Stimulated activated CD8-positive, alpha-beta memory T cell treated with anti-CD3 and anti-CD28 coated beads, Interleukin-4, amount 100 ng/mL, for 1 hour (primary cell): ENCODE measurements at places on chromosomes 11 and 22.

GRCh38 chr11:1743585-1744136 is 6.7 kb downstream of the IFITM10 start:
- DNase-seq: no peak

DNA sequence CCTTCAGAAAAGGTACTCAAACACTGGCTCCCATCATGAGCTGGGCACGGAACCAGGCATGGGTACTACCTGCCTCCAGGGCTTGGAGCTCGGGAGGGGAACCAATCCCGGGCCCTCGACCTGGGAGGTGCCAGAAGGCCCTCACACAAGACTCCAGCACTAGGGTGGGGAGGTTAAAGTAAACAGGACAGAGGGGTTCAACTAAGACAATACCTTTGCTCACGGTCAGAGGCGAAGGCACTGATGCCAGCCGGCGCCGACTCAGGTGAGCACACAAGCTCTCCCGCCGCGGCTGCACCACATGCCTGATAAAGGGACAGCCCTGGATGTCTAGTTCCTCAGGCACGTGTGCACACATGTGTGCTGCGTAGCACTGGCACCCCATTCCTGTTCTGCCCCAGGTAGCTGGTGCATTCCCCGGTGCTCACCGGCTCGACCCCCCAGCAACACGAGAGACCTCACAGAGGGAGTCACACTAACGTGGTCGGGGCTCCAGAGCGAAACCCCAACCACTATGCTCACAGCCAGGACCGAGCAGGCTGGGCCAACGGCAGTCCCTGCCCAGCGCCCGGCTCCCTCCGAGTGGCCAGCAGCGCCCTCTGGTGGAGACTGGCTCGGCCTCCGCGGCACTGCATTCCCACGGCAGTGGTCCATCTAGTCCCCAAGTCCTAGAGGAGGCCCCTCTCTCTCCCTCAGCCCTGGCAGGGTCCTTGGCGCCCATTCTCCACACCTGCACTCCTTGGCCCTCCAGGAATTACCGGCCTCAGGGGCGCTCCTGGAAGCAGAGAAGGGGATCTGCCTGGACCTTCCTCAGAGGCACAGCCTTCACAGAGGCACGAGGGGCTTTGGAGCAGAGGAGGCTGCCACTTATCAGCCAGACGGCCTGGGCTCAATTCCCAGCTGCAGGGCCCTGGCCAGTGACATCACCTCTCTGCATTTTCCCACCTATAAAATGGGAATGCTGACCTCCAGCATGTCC is 28.8 kb upstream of the MOB2 start:
- DNase-seq: peak; percentile 53

- no peak for DNase-seq
These were observed 31.4 kb downstream of the IGHMBP2 start for GRCh38 chr11:68935066-68935465.

GRCh38 chr11:129840236-129840635 is 24.6 kb downstream of the TMEM45B start:
- DNase-seq: no peak

DNA sequence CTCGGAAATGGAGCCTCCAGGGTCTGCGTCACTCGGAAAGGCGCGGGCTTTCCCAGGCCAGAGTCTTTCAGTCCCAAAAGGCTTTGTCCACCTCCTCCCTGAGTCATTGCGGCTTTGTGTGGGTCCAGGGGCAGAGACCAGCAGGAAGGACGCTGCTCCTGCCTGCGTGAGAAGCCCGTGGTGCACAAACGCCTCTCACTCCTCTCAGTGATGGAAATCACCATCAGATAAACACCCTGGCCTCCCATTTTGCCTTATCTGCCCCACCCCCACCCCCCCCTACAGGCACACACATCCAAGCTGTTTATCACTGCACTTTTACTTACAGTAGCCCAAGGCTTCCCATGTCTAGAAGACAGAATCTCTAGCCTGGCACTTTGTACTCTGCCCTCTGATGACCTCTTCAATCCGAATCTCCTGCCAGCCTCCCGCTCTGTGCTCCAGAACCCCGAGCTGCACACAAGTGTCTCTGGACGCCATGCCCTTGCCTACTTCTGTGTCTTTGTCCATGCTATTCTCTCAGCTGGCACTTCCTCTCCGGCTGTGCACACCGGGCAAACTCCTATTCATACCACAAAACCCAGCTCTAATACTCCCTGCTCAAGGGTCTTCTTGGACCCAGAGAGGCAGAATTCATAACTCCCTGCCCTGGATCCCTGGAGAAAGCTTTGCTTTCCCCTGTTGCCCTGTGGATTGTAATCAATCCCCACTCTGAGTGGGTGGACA is 954.6 kb downstream of the TBC1D22A start:
- no peak for DNase-seq

DNA sequence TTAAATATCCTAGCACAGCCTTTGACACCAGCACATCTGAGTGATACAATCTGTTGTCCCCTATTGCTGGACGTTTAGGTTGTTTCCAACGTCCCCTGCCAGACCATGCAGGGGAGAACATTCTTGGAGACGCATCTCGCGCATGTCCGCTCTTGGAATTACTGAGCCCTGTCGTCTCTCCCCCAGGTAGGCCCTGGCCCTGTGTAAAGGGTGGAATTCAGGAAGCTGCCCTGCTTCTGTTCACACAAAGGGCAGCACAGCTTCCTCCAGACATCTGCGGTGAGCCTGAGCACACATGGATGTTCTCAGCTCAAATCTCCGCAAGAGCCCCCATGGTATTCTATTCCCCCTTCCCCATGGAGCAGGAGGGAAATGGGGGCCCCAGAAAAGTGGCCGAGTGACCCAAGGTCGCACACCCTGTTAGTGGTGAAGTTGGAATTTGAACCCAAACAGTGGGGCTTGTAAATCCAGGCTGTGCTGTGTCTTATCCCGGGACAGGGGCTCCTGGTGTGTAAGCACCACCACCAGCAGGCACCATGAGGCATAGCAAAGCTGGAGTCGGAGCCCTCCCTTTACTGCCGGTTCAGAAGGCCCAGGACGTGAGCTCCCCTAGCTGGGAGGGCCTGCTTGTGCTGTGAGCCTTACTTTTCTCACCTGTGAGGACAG is 5.0 kb upstream of the FGF19 start:
- DNase-seq: no peak

DNA sequence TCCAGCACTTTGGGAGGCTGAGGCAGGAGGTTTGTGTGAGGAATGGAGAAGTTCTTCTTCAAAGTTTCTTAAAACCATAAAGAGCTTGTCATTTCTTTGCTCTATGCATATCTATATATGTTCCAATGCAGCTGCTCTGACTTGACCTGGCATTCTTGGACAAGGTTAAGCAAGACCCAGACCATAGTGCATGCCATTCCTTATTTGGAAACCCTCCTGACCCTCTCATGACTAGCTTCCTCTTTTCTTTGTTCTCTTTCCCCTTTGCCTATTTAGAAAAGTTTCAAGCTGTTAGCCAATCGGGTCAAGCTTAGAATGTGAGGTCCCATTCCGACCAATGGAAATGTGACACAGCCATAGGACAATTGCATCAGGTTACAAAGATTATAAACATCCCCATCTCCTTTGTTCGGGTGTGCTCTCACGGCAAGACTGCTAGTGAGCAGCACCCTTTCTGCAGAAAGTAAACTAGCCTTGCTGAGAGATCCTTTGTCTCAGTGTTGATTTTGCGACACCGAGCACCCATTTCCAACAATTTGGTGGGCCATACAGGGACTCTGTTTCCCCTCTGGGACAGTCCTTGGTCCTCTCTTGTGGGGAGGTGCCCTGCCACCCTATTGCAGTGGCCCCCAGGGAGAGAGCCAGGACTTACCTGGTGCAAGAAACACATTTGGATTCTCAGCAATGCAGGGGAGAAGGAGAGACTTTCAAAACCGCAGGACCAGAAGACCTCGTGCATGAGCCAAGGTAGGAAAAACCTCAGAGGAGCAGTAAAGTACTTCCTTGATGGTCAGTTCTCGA is 39.9 kb upstream of the ANO1 start:
- DNase-seq: no peak

DNA sequence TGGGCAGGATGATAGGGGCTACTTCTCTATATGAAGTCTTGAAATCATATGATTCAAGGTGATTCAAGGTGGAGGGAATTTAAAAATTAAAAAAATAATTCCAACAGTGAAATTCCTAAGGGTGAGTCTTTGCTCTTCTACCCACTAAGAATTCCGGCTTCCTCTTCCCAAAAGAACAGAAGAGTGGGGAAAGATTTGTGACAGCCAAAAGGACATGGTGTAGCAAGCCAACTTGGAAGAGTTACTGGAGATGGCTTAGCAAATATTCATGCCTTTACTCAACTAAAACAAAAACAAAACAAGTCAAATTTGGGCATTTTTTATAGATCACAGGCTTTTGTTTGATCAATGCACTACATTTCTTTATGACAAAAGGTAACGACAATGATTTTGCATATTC is 12.3 kb downstream of the ZBED5 start:
- DNase-seq: no peak

DNA sequence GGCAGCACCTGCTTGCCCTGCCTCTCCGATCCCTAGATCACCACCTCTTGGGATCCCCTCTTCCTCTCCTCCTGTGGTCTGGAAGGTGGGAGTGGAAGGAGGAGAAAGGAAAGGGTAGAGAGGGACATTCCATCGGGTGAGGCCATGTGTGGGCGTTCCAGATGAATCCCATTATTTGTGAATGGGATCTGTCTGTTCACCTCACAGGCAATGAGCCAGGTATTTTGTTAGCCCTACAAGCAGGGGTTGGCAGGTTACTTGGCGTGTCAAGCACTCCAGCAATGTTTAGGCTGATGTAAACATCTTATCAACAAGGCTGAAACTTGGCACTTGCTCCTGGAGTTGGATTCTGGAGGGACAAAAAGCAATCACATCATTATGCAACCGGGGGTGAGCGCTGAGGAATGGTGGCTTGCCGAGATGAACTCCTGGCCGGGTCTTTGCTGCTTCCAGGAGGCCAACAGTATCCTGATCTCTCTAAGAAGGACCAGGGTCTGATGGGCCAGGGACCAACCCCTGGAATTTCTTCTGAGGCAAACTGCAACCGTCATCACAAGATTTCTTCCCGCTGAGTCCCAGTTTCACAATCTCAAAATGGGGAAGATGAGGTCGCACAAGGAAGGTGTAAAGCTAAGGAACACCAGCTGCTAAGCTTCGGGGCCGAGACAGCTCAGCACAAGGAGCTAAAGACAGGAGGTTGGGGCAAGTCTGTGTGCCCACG is 7.8 kb downstream of the ADAMTS8 start:
- DNase-seq: no peak

- no peak for DNase-seq
These were observed 95.2 kb downstream of the RCN1 start for GRCh38 chr11:32186118-32186517.

DNA sequence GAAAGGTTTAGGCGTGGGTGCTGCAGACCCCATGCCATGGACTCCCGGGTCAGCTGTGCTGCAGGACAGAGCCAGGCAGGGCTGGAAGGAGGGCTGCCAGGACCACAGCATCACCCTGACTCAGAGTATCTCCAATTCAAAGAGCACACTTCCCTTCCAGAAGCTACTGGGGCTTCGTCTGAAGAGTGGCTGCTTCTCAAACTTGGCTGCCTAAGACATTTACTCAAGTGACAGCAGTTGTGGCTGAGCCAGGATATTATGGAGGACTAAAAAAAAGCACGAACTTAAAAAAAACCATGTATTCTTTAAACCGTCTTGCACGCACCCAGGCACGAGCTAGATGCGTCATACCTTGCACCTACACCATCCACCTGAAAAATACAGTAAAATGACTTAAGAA is 13.0 kb upstream of the BID start:
- DNase-seq: no peak

DNA sequence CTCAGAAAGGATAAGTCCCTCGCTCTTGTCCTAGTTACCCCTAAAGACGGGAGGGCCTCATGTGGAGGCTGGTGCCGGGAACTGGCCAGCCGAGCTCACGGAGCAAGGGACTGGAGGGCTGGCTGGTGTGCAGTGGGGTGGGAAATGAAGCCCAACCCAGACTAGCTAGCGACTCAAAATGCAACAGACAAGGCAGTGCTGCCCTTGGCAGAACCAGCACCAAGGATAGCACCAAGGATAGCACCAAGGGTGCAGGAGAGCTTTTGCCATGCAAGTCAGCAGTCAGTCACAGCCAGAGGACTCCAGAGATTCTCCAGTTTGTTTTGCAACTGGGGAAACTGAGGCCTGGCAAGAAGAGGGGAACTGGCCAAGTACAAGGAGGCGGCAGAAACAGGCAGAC is 6.5 kb upstream of the BATF2 start:
- no peak for DNase-seq

DNA sequence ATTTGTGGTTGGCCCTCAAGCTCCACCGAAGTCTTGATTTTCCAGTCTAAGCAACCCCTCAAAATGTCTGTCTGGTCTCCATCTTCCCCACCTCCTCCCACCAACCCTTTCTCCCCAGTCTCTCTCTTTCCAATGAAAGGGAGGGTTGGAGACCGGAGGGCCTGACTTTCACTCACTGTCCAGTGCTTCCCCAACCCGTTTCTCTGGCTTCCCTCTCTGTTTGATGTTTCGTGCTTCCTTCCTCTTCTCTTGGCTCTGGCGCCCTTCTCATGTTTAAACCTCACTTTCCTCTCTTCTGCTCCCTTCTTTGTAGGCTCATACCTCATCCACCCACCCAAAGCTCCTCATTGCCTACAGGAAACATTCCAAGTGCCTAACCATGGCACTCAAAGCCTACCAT is 11.1 kb upstream of the VPS37C start:
- no peak for DNase-seq

- DNase-seq: no peak
These were observed 14.0 kb downstream of the MMP3 start for GRCh38 chr11:102829316-102830000.

- no peak for DNase-seq
These were observed 44.9 kb downstream of the ALG9 start for GRCh38 chr11:111826322-111826950.

- no peak for DNase-seq
These were observed 44.4 kb downstream of the VSIG10L2 start for GRCh38 chr11:125990244-125990643.

- DNase-seq: no peak
These were observed 160.0 kb downstream of the NAV2 start for GRCh38 chr11:19872512-19873145.

DNA sequence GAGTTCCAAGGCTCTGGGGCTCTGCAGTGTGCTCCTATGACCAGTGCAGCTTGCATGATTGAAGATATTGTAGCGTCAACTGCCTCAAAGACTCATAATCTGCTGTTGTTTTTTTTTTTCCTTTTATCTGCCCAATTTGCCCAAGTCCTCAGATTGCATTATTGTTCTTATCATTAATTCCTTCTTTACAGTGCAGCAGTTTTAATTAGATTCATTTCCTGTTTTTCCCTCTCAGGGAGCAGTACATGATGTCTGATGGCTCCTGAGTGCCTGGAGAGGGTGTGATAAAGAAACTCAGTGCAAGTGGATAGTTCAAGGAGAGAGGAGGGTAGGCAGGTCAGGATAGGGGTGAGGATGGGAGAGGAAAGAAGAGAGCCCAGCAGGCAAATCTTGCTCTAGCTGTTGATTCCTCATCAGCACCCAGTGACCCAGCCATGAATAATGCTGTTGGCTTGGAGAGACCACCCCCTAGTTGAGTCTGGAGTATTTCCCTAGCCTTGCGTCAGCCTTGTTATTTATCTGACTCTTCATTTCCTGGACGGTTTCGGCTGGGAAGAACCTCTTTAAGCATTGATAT is 219.6 kb upstream of the SESN3 start:
- DNase-seq: no peak

GRCh38 chr11:23226331-23227077 is 366.2 kb upstream of the CCDC179 start:
- no peak for DNase-seq

- no peak for DNase-seq
These were observed 7.5 kb downstream of the HSPA8 start for GRCh38 chr11:123054301-123055065.
